ENCODE measurements at places on chromosomes 6 and 20.
A peak's percentile ranks its signal among the peaks of the same experiment; 100 is the strongest.

DNA sequence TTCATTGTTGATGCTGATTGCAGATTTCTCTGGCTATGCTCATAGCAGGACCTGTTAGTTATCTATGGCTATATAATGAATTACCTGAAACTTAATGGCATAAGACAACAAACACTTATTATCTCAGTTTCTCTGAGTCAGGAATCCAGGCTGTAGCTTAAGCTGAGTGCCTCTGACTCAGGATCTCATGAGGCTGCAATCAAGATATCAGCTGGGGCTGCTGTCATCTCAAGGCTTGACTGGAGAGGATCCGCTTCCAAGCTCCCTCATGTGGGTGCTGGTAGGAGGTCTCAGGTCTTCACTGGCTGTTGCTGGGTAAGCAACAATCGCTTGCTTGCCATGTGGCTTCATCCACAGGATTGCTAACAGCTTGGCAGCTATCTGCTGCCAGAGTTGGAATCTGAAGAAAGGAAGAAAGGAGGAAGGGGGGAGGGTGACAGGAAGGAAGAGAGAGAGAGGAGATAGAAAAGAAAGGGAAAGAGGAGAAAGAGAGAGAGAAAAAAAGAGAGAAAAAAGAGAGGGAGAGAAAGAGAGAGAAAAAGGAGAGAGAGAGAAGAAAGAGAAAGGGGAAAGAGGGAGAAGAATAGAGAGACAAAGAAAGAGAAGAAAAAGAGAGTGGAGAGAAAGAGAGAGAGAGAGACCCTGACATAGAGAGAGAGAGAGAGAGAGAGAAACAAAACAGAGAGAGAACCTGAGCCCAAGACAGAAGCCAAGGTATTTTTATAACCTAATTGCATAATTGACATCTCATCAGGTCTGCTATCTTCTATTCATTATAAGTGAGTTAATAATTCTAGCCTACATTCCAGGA lies 579.0 kb upstream of the BTBD3 start:
- no peak for DNase-seq

DNA sequence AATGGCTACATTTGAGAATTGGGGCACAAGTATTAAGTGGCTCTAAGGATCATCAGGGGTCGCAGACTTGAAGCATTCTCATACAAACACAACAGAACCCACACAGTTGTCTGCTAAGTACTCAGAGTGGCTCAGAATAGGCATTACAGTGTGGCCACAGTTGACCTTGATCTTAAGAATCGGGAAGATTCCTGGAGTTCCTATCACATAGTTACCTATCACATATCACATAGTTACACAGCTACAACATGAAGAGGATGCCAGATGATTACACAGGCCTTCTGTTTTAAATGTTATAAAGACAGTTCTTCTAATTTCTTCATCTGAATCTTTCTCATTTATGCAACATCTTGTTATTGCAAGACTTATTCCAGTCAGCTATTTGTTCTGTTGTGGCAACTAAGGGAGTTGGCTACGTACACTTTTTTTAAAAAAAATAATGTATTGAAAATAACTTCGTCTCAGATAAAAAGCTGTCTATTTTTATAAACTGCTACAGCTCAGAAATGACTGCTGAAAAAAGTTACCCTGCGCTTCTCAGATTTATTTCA lies 129.0 kb downstream of the REV3L start:
- no peak for DNase-seq

DNA sequence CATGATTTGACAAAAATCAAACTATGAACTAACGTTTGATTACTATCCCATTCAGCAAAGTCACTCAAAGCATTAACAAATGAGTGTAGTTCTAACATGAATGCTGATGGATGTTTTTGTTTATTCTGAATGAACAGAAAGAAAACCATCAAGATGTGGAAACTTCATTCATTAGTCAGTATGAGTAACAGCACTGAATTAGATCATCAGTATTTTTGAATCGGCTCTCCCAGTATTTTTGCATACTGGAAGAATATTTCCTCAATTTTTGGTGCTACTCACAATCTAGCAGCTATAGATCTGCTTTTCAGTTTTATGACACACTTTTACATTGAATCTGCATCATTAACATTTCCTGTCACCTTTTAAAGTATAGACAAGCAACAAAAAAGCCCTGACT lies 63.8 kb upstream of the CD83 start:
- no peak for DNase-seq

GRCh38 chr6:89281779-89282246 lies 33.3 kb downstream of the GABRR2 start:
- no peak for DNase-seq

- no peak for DNase-seq
These were observed 311.0 kb downstream of the LRFN2 start for GRCh38 chr6:40276141-40276540.

- DNase-seq: no peak
These were observed 264.8 kb downstream of the SLC35F1 start for GRCh38 chr6:118171852-118172251.

DNA sequence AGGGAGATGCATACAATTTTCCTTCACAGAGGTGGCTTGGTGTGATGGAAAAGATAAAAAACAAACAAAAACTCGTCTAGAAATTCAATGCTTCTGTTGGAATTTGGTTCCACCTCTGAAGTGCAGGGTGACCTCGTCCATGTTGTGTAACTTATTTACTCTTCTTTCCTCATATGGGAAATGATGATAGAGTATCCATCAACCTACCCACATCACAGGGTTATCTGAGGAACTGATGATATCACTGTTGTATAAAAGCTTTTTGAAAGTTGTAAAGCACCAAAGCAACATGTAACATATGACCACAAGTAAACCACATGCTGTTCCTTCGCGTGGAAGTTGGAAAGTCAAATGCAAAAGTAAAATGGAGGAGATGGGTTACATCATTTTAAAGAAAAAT lies 212.0 kb upstream of the SGK1 start:
- no peak for DNase-seq

DNA sequence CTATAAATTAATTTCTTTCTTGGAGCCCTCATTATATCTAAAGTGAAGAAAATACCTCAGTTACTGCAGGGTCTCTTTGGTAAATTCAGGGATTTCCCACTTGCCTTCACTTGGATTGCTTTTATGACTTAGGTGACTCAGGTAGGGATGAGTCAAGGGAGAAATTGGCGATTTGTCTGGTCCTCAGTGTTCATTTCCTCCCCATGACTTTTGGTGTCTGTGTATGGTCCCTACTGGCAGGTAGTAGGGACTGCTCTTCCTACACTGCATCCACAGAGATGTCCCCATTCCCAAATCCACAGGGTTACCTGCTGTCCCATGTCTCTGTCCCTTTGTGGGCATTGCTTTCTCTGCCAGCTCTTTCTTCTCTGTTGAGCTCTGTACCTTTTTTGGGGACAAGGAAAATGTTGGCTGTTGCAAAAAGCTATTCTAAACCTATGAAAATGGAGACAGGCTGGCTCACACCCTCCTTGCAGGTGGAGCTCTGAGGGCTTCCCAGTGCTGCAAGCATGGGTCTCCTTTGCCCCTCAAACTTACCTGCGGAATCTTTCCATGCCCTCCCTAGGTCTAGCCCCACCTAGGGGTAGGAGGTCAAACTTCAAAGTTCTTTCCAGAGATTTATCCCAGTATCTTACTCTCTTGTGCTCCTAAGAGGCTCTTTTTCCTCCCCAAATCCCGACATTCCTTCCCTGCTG lies 211.9 kb downstream of the ZNF217 start:
- no peak for DNase-seq

DNA sequence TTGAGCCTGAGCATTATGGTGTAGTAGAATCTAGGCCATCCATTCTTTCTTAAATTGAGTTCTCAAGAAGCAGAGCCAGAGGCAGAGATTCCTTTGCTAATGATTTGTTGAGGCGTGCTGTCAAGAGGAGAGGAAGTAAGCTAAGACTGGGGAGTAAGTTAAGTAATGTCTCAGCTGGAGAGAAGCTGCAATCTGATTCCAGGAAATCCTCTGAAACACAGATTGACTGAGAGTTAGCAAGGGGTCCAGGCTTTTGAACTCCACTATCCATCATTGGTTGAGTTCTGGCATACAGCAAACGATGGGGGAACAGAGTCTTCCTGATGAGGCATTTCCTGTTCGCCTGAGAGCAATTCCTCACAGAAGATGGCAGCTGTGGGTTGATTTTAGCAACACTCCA lies 207.4 kb upstream of the RAB32 start:
- DNase-seq: no peak

GRCh38 chr6:7377961-7378360 lies 11.6 kb downstream of the CAGE1 start:
- DNase-seq: no peak

DNA sequence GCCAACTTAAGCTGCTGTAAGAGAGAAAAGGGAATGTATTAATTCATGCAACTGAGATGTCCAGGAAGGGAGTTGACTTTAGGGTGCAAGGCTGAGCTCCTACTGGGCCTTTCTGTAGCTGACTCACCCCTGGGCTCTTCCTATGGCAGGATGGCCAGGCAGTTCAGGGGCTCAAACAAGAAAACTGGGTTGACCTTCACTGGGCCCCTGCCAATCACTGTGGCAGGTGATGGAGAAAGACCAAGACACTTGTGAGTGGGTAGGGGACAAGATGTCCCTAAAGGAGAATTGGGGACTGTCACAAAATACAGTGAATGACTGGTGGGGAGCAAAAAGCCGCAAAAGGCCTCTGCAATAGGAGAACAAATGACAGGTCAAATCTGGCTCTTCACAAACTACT lies 21.5 kb upstream of the RALGAPA2 start:
- no peak for DNase-seq

DNA sequence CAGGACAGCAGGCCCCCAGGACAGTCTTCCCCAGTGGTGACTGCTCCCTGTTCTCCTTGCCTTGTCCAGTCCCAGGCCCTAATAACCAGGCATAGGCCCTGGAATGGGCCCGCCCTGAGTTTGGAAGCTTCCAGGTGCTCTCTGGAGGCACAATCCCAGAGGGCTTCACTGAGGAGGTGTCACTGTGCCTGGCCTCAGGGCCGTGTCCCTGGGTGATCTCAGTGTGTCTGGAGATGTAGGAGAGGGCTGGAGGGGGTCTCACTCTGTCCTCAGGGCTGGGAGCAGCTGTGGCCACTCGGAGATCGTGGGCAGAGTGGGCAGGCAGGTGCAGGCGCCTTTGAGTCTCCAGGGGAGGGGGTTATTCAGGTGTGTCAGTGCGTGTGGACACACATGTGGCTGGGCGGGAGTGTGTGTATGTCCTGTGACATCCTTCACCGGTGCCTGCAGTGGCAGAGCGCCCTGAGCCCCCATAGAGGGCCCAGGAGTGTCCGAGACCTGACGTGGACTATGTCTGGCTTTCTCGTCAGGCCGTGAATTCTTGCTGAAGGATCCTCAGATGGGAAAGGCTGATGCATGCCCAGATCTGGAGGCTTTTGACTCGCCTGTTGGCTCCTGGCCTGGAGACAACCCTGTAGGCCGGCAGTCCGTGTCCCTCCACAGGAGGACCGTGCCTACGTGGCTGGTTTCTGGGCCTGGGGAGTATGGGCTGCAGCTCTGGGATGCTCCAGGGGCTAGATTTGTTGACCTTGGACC lies 5.5 kb upstream of the NPBWR2 start:
- no peak for DNase-seq

DNA sequence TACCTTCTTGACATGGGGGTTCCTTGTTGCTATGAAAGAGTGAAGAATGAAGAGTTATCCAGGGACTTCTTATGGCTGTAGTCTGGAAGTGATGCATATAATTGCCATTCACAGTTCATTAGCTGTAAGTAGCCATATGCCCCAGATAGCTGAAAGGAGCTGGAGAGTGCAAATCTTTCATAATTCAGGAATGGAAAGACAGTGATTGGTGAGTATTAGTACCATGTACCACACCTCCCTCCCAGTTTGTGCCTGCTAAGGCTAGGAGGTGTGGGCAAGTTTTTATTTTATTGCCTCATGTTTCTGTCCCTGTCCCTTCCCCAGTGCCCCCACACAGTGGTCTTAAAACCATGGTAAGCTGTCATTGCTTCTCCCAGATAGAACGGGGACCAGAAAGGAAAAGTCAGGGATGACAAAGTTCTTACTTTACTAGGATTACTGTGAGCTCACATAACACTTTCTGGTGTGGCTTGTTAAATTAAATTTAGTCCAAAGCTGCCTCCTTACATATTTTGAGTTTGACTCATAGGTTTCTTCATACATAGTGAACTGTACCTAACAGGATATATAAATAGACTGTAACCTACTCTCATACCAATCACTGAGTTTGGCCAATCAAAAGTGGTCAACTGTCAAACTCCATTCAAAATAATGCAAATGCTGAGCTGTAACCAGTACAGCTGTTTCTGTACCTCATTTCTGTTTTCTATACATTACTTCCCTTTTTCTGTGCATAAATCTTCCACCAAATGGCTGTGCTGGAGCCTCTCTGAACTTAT lies 119.4 kb downstream of the RFPL4B start:
- peak; percentile 29 for DNase-seq

DNA sequence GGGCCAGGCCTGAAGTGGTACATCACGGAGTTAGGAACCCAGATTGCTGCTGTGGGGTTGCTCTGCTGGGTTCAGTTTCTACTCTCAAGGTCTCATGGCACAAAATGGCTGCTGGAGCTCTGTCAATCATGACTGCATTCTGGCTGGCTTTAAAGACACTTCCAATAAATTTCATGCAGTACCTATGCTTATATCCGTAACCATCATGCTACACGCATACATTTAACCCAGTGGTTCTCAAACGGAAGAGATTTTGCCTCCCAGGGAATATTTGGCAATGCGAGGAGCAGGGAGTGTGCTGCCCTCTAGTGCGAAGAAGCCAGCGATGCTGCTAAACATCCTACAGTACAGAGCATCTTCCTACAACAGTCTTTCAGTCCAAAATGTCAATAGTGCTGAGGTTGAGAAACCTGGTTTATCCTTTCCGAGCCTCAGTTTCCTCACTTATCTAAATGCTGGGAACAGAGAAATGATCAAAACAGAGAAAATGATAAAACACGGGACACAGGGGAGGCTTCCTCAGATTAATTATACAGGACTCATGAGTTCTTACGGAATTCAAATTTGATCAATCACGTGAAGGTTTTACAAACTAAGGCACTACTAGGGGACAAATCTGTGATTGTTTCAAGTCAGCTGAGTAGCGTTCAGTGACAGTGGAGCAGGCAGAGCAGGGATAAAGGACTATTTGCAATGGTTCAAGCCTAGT lies 9.6 kb upstream of the SLC2A10 start:
- no peak for DNase-seq

GRCh38 chr6:105713474-105714118 lies 310.7 kb upstream of the PREP start:
- no peak for DNase-seq

DNA sequence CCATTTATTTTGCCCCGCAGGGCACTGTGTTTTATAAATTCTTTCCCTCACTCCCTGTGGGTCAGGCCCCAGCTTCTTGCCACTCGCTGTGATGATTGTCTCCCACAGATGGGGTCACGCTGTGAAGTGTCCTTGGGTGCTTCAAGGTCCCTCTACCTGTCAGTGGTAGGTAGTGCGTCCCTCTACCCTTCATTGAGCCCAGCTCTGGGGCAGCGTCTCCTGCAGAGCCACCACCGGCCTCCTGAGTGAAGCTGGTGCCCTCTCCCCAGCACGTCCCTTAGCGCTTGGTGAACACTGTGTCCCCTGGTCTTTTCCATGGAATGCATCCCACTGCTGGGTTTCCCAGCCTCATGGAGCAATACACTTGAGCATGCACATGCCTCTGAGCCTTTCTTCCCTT lies 108.2 kb downstream of the NRN1 start:
- no peak for DNase-seq

- DNase-seq: no peak
These were observed 475.0 kb upstream of the SULF2 start for GRCh38 chr20:48260129-48260756.

GRCh38 chr6:139364302-139364981 lies 10.0 kb downstream of the CITED2 start:
- peak; percentile 14 for DNase-seq

GRCh38 chr20:37903317-37904007 lies 535 bp downstream of the VSTM2L start:
- no peak for DNase-seq

All from skeletal muscle cell (primary cell).